ENCODE measurements at places on chromosomes 3 and 15.
A peak's percentile ranks its signal among the peaks of the same experiment; 100 is the strongest.

- no peak for DNase-seq
Observed at GRCh38 chr3:23421811-23422516, 218.8 kb downstream of the UBE2E2 start.

GRCh38 chr3:65811892-65812291, 226.8 kb downstream of the MAGI1 start:
- no peak for DNase-seq

DNA sequence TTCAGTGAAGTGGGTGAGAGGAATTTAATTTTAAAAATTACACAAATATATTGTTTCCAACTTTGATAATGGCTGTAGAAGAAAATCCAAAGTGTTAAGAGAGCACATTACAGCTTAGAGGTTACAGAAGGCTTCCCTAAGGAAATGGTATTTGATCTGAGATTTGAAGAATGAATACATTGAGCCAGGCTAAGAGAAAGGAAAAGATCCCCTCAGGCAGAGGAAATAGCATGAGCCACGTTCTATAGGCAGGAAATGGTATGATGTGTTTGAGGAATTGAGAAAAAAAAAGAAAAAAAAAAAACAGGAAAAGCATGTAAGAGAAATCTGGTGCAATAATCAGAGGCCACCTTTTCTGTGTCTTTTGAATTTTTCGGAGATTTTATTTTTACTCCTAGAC, 48.6 kb downstream of the UNC13C start:
- DNase-seq = no peak

GRCh38 chr3:182182531-182182968, 470.8 kb downstream of the SOX2 start:
- DNase-seq = no peak

GRCh38 chr3:48088056-48088748, 72.0 kb upstream of the MAP4 start:
- DNase-seq = no peak

- no peak for DNase-seq
Observed at GRCh38 chr3:1197051-1197450, 104.2 kb downstream of the CNTN6 start.

- no peak for DNase-seq
Observed at GRCh38 chr15:67227431-67227830, 27.0 kb downstream of the AAGAB start.

GRCh38 chr3:47416041-47416440, 35.2 kb downstream of the PTPN23 start:
- no peak for DNase-seq

GRCh38 chr15:40875991-40876730, 2.1 kb upstream of the RHOV start:
- DNase-seq = no peak

GRCh38 chr3:15769256-15769915, 28.4 kb downstream of the ANKRD28 start:
- DNase-seq = no peak

GRCh38 chr3:10867384-10867783, 51.4 kb downstream of the SLC6A11 start:
- DNase-seq = no peak

DNA sequence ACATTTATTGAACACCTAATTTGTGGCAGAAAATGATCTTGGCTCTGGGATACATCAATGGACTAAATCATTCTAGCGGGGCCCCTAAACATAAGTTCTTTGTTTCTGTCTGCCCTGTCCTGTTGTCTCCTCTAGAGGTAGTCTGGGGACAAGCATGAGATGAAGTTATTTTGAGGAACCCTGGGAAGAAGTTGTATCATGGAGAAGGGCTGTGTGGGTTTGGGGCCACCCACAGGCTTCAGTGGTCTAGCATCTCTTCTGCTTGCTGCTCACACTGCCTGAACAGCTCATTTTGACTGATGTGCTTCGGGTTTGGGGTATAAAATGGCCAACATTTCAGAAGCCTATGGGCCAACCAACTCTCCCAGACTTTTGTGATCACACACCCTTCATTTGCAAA, 50.3 kb upstream of the OSBPL11 start:
- no peak for DNase-seq

- no peak for DNase-seq
Observed at GRCh38 chr3:140703496-140703895, 25.6 kb downstream of the TRIM42 start.

DNA sequence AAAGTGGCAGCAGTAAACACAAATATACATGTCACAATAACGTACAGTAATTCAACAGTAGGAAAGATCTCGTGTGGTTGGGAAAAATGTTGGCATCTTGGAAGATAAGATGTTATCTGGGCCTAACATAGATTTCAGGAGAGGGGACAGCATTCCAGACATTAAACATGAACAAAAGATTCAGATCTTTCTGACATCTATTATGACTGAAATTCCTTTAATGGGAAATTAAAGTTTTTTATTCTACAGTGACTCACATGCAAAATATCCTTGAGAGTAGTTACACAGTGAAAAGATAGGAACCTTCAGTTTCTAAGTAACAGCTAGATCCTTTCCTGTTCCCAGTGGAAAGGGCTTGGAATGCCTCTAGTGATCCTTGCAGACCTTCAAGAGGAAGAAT, 9.2 kb downstream of the NDUFB5 start:
- no peak for DNase-seq

DNA sequence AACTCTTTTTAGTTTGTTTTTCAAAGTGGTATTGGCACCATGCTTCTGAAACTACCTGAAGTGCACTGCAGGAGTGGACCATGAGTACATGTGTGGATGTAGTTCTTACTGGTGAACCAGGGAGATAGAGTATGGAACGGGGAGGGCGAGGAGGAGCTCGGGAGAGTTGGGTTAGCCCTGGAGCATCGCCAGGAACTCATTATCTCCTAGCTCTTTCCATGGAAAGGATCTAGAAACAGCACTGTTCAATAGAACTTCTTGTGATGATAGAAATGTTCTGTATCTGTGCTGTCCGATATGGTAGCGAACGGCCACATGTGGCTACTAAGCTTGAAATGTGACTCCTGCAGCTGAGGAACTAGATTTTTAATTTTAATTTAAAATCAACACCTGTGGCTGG, 47.3 kb downstream of the VGLL4 start:
- DNase-seq = no peak

GRCh38 chr3:73727117-73727821, 102.5 kb upstream of the PDZRN3 start:
- no peak for DNase-seq

DNA sequence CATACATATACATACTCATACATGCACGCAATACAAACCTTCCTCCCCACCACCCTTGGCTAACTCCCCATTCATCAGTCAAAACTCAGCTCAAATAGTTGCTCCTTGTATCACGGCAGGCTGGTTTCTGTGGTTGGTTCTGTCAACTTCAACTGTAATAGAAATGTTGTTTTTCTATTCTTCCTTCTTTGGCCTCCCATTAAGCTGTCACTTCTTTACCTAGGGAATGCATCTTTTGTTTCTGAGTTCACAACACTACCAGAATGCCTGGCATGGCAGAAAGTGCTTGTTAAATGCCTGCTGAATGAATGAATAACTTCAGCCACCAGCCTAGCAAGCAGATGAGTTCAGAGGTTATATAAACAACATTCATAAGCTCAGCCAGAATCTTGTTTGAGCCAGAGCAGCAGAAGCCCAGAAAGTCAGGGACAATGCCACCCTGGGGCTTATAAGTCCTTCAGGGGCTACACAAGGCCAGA, 63.1 kb downstream of the B3GALNT1 start:
- no peak for DNase-seq

GRCh38 chr3:187975561-187976364, 178.2 kb upstream of the LPP start:
- no peak for DNase-seq

DNA sequence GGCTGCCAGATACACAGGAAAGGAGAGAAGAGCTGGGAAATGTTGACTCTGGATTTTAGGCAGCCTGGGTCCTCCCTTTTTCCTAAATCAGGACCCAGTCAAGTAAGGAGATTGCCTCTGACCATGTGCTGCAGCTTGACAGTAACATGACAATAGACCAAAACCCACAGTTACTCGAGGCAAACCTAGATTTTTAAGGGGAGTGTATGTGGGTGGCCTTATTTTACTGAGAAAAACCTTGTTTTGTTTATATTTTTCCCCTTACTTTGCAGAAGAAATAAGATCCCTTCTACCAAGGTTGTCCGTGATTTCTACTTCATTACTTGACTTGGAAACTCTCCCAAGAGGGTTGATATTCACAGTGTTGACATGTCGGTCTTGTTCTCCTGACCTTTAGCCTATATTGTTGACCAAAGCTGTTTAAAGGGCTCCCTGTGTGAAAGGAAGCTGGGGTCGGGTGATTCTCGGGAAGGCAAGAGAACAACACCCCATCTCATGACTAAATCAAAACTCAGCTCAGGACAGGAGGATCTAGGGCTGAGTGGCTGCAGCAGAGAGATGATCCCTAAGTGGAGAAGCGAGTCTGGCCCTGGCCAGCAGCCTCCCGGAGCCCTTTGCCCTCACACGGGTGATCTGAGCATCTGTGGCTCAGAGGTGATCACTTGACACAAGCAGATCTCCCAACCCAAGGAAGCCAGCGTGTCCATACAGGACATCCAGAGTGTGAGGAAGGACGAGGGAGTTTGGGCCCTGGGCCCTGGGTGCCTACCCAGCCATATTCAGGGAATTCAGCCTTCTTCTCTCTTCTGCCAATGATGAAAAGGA, 31.0 kb upstream of the SLCO2A1 start:
- no peak for DNase-seq

DNA sequence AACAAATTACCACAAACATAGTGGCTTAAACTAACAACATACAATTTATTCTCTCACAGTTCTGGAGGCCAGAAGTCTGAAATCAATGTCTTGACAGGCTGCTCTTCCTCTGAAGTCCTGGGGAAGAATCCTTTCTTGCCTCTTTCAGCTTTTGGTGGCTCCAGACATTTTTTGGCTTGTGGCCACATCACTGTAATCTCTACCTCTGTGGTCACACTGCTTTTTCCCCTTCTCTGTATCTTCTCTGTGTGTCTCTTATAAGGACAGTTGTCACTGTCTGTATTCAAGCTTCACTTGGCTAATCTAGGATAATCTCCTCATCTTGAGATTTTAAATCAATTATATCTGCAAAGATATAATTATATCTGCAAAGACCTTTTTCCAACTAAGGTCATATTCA, 80.3 kb upstream of the ABHD2 start:
- no peak for DNase-seq

DNA sequence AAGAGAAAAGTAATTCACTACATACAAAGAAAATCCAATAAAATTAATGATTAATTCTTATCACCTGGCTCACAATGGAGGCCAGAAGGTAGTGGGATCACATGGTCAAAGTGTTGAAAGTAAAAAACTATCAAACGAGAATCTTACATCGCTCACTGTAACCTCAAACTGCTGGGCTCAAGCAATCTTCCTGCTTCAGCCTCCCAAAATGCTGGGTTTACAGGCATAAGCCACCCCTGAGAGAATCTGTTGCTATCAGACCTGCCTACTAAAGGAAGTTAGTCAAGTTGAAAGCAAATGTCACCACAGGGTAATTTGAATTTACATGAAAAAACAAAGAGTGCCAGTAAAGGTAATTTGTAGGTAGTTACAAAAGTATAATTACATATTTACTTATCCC, 103.3 kb downstream of the PCCB start:
- DNase-seq = no peak

GRCh38 chr3:53350652-53351051, 3.3 kb upstream of the DCP1A start:
- DNase-seq = peak; percentile 58

DNA sequence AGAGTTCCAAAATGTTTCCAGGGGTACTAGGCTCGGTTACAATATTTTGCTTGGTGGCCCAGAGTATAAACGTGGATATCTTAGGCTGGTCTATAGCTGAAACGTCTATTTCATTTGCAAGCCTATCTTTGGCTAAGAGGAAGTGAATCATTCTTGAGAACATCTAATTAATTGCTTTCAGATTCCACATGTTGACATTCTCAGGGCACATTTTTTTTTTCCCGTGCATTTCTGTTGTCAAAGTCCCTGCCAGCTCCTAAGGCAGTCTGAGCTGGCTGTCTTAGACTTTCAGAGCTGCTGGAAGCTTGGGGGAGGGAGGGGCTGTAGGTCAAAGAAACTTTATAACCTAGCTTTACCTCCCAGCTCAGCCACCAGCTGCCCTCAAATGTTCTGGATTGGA, 23.2 kb upstream of the LAMP3 start:
- no peak for DNase-seq

DNA sequence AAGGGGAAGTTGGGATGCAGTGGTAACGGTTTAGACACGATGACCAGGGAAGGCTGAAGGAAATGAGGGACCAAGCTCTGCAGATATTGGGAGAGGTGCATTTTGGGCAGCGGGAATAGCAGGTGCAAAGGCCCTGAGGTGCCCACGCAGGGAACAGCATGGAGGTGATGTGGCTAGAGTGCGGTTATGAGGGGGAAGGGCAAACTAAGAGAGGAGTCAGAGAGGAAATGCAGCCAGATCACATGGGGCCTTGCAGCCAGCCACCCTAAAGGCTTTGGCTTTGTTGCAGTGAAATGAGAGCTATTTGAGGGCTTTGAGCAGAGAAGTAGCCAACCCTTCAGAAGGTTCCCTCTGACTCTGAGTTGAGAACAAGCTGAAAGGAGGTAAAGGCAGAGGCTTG, 2.6 kb downstream of the SPATA12 start:
- no peak for DNase-seq

DNA sequence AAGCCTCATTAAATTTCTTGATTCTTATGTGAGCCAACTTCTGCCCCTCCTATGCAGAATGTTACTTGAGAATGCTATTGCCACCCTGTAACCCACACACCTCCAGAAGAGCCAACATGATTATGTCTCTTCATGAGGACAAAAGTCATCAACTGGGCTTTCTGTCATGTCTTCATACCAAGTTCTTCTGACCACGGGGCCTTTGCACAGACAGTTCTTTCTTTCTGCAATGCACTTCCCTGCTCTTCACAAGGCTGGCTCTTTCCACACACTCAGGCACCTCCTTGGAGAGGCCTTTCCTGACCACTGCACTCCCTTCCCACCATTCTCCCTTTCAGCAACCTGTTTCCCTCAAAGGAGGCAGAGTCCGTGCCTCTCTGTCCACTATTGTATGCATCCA, 107.9 kb upstream of the NR2E3 start:
- no peak for DNase-seq

- no peak for DNase-seq
Observed at GRCh38 chr3:194854659-194855390, 169.1 kb downstream of the FAM43A start.

DNA sequence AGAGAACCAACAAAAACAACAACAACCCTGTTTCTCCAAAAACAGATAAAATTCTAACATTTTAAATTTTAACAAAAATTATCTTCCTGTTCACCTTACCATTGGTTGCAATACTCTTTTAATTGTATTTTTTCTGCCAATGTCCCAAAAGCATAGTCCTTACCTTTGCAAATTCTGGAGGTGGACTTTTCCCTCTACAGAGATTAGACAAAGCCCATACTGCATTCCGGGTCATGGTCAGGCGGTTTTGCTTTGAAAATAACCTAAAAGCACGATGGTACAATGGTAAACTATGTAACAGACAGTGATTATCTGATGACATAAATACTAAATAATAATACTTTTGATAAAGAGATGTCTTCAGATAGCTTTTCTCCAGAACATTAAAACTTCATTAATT, 35.5 kb upstream of the WDR5B start:
- no peak for DNase-seq
